ENCODE measurements at places on chromosomes 11 and 22.

- no peak for DNase-seq
Measured at GRCh38 chr11:126991596-126991995, 9.0 kb downstream of the KIRREL3 start.

DNA sequence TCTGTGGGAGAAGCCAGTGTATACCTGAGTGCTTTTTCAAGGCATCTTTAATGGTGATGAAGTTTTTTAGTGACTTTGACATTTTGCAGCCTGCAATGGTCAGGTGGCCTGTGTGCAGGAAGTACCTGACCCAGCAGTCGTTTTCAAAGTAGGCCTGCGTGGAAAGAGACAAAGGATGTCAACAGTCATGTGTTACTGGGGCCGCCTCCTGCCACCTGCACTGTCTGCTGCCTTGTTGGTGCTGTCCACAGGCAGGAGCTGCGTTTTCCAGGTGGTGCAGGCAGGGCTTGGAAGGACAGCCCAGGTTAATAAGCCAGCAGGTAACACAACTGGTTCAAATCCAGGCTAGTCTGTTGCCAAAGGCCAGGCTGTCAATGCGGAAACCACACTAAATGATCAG, 26.5 kb upstream of the NAP1L4 start:
- no peak for DNase-seq

DNA sequence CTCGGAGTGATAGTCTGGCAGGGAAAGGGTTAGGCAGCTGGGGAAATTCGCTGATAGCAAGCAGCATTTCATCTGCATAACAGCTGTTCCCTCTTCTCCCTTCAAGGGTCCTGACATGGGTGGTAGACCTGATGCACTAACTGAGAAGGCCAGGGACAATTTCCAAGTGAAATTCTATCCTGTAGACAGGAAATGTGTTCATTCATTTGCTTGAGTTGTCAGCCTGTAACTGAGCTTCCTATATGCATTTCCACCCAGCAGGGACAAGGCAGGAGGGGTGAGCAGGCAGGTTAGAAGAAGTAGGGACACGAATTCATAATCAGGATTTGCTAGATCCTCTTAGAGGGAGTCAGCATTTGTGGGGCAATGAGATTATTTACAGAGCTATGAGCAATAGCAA, 154.3 kb upstream of the NCAM1 start:
- no peak for DNase-seq

- DNase-seq, result no peak
Measured at GRCh38 chr11:92907671-92908070, 61.8 kb upstream of the MTNR1B start.

- peak; percentile 33 for DNase-seq
Measured at GRCh38 chr11:10309163-10310093, 4.6 kb downstream of the ADM start.

- no peak for DNase-seq
Measured at GRCh38 chr11:123180166-123180565, 14.9 kb downstream of the CLMP start.

GRCh38 chr22:42026705-42027104, 28.1 kb downstream of the WBP2NL start:
- DNase-seq, result no peak

DNA sequence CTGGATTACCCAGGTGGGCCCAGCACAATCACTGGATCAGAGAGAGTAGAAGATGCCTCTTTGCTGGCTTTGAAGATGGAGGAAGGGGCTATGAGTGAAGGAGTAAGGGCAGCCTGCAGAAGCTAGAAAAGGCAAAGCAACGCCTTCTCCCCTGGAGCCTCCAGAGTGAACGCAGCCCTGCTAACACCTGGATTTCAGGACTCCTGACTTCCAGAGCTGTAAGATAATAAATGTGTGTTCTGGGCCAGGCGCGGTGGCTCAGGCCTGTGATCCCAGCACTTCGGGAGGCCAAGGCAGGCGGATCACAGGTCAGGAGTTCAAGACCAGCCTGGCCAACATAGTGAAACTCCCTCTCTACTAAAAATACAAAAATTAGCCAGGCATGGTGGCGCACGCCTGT, 102.4 kb downstream of the MORC2 start:
- DNase-seq, result no peak

- DNase-seq, result peak; percentile 62
Measured at GRCh38 chr11:20647976-20648565, 21.3 kb upstream of the NELL1 start.

GRCh38 chr11:306645-307371, 808 bp upstream of the IFITM2 start:
- DNase-seq, result no peak

GRCh38 chr22:22910272-22911240, 22.9 kb downstream of the IGLL5 start:
- no peak for DNase-seq

- no peak for DNase-seq
Measured at GRCh38 chr22:43305806-43306205, 37.4 kb downstream of the SCUBE1 start.

GRCh38 chr11:36187622-36188021, 101.6 kb downstream of the COMMD9 start:
- no peak for DNase-seq

DNA sequence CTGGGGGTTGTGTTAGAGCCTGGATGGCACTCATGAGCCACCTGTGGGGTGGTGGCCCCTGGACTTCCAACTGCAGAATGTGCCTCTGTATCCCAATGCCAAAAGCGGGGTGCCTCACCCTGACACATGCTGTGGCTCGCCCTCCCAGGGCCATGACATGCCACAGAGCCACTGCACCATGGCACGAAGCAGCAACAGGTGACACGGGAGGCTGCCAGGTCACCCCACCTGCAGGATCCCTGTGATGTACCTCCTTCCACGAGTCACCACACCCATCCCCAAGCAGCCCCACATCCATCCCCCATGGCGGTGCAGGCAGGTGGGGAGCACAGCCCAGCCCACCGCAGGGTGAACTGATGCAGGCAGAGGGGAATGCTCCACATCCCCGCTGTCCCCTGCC, 14.8 kb downstream of the NECTIN1 start:
- DNase-seq, result no peak

DNA sequence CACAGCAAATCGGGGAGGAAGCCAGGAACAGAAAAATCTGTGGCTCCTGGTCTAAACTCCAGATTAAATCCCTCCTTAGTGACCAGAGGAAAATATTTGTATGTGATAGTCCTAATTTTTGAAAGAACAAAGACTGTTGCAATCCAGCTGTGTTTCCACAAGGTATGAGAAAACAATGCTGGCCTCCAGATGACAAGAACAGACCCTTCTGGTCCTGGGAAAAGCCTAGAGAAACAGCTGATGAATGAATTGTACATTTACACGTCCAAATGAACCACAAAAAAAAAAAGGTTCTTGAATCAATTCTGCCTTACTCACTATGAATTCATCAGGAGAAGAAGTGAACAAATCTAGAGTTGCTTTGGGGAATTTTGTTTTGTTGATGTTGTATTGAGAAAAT, 63.7 kb downstream of the ETS1 start:
- DNase-seq, result no peak

DNA sequence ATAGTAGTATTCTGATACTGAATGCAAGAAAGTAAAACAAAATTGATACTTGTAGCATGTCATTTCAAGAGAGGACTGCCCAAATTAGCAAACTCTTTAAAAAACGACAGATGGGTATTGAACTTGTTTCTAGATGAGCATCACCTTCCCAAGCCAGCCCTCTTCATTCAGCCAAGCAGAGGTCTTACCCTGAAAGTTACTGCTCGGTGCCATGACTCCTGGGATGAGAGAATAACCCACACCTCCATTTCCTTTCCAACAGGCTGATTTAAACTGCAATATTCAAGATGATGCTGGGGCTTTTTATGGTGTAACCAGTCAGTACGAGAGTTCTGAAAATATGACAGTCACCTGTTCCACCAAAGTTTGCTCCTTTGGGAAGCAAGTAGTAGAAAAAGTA, 84.5 kb upstream of the RASSF10 start:
- DNase-seq, result no peak

Data from NCI-H774 (cell line).